ENCODE measurements at places on chromosomes 11 and 22.

DNA sequence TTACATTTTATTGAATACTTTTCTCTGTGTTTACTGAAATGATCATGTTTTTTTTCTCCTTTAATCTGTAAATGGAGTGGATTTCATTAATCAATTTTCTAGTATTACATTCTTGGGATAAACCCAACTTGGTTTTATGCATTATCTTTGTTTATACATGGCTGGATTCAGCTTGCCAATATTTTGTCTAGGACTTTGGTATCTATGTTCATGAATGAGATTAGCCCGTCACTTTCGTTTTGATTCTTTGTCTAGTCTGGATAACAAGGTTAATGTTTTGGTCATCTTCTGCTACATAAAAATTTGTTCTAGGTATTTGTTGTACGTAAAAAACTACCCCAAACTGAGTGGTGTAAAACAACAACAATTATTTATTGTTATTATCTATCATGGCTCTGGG is 127.9 kb upstream of the PAX6 start:
- no peak for DNase-seq

GRCh38 chr22:36599771-36600170 is 70.8 kb upstream of the EIF3D start:
- DNase-seq = no peak

DNA sequence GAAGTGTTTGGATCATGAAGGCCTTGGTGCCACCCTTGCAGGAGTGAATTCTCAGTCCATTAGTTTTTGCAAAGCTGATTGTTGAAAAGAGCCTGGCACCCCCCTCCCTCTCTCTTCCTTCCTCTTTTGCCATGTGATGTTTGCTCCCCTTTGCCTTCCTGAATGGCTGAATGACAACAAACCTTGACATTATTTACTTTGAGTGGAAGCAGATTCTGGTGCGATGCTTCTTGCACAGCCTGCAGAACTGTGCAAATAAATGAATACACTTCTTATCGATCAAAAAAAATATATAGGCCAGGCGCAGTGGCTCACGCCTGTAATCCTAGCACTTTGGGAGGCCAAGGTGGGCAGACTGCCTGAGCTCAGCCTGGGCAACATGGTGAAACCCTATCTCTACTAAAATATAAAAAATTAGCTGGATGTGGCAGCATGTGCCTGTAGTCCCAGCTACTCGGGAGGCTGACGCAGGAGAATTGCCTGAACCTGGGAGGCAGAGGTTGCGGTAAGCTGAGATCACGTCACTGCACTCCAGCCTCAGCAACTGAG is 2.0 kb upstream of the NARS2 start:
- no peak for DNase-seq

DNA sequence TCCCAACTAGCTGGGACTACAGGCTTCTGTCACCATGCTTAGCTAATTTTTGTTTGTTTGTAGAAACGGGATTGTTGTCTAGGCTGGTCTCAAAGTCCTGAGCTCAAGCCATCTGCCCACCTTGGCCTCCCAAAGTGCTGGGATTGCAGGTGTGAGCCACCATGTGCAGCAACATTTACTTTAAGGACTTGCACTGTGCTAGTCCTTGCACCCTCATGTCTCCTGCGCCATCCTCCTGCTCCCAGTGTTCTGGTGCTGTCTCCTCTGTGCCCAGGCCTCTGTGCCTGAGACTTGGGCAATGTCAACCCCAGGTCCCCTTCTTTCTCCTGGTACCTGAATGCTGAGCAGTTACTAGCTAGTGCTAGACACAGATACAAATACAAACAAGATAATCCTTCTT is 26.7 kb downstream of the WEE1 start:
- no peak for DNase-seq

DNA sequence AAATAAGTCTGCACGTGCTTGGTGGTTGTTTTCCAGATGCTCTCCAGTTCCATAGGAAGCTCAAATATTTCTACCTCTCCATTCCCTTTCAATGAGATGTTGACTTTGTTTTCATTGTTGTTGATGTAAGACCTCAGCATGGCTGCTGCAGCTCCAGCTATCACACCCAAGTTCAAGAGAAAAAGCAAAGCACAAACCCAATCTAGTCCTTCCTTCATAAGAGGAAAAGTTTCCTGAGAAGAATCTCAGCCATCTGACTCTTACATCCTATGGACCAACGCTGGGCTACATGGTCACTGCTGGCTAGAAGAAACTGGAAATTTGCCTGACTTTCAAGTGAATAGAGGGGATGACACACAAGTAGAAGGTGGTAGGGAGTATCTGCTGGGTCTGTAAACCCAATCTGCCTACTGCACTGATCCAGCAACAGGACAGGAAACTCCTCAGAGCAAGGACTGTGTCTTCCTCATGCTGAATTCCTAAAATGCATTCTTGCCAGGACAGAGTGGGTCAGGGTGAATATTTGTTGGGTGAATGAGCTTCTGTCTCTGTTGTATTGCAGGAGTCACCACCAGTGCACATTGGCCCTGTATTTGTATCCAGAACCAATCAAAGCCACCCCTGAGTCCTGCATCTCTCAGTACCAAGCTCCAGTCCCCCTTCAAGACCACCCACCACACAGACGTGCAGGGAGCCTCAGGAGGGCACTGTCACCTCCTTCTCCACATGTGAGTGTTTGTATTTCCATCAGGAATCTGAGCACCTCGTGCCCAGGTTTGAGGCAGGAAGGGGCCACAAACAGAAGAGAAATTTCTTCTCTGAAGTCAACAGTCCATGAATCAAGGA is 118.0 kb upstream of the IGLL5 start:
- DNase-seq = no peak

- DNase-seq = no peak
Measured at GRCh38 chr11:114159320-114159719, 99.8 kb downstream of the ZBTB16 start.
